Right cardiac atrium (tissue), 5 donors: ENCODE measurements at places on chromosomes 7 and 10. TPM values are rescaled to one million over a fixed set of nuclear protein-coding genes. Genes with fewer than 3 reads are reported as not detected.

The IGFBP3 gene
- total RNA-seq = 98.5 TPM

- DNase-seq = no peak
Observed at GRCh38 chr10:49164559-49165188, 23.5 kb downstream of the TMEM273 start.

The SDK1 gene
- 3.2 TPM for total RNA-seq

The UCN3 gene
- total RNA-seq = not detected

- DNase-seq = no peak
Observed at GRCh38 chr7:88200789-88201188, 19.0 kb downstream of the SRI start.

DNA sequence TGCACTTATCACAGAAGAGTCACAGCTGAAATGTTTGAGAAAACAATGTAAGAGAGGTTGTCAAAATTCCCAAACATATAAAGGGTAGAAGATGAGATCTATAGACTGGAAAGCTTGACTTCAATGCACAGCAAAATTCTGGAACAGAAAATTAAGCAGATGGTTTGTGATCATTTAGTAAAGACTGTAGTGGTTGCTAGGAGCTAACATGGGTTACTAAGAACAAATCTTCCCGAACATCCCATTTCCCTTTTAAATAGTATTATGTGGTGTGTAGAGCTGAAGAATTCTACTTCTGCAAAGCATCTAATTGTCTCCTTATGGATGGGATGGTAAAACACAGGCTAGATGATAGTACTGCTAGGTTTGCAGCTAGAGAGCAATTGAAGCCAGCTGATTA, 312.3 kb downstream of the CAMK1D start:
- no peak for DNase-seq

- DNase-seq = peak; percentile 21
Observed at GRCh38 chr7:93723424-93724124, 149.1 kb upstream of the CALCR start.

The MNX1 gene
- total RNA-seq = not detected

DNA sequence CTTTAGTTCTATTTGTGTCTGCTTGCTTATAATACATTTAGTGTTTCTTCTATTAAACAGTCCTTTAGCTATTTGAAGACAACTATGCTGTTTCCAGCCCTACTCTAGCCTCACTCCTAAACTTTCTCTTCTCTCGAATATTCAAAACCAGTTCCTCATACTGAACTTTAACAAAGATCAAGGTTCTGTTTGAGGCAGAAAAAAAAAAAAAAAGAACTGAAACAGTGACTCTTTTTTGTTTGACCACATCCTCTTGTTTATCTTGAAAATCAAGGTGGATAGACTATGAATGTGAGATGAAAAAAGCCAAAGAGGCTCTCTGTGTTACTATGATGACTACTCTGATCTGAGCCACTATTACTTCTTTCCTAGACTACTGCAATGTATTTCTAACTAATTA, 154.3 kb downstream of the ZNF365 start:
- DNase-seq = no peak

The C7orf33 gene
- total RNA-seq = not detected

The TMEM130 gene
- total RNA-seq = 0.58 TPM

DNA sequence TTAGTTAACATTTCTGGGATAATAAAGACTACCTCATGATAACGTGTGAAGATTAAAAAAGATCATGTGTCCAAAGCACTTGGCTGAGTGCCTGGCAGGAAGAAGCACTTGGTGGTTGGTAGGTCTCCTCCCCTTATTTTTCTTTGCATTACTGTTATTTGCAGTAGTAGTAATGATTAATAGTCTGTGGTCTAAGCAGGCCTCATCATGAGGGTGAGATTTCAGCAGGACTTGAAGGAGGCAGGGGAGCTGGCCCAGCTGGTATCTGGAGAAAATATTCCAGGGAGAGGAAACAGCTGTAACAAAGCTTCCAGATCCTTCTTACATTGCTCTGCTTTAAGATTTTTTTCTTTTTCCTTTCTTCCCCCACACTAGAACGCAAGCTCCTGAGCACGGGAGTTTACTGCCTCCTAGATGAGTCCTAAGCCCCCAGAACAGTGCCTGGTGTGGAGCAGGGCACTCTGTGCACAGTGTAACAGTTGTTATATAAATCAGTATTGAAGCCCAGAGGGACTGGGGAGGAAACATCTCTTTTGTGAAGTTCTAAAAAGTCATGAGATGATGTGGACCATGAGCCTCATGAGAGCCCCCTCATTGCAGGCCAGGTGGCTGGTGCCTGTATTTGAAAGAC, 31.1 kb upstream of the RHEB start:
- DNase-seq = no peak

DNA sequence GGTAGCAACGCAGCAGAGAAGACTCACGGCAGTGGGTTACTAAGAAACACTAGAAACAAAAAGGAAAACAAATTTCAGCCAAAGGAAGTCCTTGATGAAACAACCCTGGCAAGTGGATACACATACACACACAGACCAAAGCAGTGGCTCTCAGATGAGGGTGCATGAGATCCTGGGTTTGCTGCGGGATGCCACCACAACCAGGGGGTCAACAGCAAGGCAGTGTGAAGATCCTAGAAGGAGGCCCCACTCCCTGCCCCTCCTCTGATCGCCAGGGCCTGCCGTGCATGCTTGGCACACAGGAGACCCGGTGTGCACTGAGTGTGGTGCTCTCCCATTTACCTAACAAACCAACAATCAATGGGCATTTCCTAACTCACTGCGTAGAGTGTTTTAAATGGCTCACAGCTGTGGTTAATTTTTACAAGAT, 252.3 kb upstream of the KLF14 start:
- DNase-seq = no peak

GRCh38 chr7:105776068-105776790, 100.2 kb downstream of the ATXN7L1 start:
- DNase-seq = peak; percentile 81

- DNase-seq = no peak
Observed at GRCh38 chr10:54749623-54750022, 51.4 kb downstream of the PCDH15 start.

The SRRT gene
- total RNA-seq = 84.4 TPM

- DNase-seq = no peak
Observed at GRCh38 chr10:70832221-70832620, 16.5 kb downstream of the SGPL1 start.

The CAV1 gene
- 357 TPM for total RNA-seq

DNA sequence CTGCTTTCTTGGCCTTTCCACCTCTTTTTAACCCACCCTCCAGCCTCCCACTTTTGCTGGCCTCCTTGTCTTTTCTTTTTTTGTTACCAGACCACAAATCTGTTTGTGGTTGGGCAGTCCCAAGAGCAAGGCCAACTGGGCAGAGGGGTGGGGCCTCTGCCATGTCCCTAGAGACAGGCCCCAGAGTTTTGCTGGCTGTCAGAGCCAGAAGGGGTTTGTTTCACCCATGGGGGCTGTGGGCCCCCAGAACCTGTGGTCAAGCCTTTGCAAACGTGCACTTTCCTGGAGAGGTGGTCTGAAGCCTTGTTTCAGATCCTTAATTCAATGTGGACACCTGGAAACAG, 10.3 kb downstream of the ZMIZ1 start:
- no peak for DNase-seq

GRCh38 chr7:70566671-70567070, 565.3 kb upstream of the GALNT17 start:
- no peak for DNase-seq

DNA sequence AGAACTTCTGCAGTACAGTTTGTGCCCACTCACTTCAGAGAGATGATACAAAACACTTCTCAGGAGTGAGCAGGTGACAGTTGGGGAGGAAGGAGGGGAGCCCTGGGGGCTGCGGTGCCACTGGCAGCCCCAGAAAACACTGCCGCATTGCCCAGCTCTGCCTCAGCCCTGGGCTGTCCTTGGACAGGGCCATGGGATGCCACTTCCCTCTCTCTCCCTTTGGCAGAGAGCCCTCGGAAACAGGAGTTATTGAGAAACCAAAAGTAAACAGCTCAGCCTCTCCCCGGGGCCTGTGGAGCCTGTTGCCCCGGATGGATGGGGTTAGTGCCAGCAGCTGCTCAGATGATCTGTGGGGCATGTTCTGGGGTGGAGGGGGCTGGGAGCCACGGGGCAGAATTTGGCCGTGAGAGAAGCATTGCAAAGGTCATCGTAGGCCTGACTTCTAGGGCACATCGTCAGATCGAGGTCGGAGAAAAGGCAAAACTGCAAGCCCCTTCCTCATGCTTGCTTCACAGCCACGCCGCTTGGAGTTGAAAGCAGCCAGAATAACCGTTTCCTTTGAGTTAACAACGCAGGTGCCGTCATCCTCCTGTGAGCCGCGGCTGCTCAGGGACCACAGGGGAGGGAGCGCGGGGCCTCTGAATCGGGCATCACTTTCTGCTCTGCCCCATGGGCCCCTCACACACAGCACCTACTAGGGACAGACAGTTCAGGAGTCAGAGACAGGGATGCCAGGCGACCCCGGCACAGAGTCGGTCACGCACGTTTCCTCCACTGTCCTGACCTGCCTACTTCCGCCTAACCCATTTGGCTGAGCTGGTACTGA, 256.4 kb downstream of the CAMK1D start:
- DNase-seq = peak; percentile 75

DNA sequence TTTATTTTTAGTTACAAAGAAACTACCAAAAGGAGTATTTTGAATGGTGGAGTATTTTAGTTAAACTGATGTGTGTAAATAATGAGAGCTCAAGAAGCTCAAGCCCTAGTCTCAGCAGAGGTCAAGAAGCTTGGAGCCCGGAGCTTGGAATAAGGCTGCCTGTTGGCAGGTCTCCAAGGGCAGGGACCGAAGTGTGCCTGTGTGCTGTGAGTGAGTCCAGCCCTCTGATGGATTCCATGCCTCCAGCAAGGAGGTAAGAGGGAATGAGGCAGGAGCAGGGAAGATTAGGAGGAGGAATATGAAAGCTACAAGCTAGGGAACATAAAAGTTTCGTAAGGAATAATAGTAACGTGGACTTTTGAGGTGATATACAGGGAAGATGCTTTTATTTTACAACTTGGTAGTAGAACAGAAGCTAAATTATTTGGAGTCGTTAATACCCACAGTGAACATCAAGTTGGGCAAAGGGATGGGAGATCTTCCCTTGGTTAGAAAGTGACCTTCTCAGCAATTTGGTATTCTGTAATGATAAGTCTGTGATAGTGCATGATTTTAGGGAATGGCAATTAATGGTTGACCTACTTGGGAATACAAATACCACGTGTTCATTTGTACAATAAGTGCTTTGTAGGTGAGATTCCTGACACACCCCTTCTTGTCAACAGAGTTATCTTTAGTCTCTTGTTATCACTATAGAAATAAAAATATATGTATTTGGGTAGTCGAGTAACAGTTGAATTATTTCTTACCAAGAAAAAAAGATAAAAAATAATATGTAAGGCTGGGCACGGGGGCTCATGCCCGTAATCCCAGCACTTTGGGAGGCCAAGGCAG, 4.6 kb downstream of the SEC23IP start:
- DNase-seq = peak; percentile 79

The TRPV5 gene
- total RNA-seq = not detected

DNA sequence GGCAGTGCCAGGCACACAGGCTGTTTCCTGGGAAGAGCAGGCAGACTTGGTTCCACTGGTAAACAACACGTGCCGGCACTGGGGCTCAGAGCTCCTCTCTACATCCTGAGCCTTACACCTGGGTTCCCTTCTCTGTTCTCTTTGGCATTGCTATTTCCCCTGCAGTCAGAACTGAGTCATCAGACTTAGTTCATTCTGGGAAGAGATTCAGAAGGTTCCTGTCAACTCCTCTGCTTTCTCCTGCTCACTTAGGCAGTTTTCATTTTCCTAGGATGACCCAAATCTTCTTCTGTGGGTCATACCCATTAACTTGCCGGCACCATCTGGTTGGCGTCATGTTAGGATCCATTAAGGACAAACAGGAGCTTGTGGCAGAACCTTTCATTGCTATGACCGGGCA, 33.4 kb upstream of the LRRC18 start:
- no peak for DNase-seq

The AP3M1 gene
- total RNA-seq = 27.1 TPM

The SH2B2 gene
- 1.6 TPM for total RNA-seq

- no peak for DNase-seq
Observed at GRCh38 chr10:99534939-99535763, 2.4 kb downstream of the NKX2-3 start.

The CAMK1D gene
- total RNA-seq = 26.6 TPM

DNA sequence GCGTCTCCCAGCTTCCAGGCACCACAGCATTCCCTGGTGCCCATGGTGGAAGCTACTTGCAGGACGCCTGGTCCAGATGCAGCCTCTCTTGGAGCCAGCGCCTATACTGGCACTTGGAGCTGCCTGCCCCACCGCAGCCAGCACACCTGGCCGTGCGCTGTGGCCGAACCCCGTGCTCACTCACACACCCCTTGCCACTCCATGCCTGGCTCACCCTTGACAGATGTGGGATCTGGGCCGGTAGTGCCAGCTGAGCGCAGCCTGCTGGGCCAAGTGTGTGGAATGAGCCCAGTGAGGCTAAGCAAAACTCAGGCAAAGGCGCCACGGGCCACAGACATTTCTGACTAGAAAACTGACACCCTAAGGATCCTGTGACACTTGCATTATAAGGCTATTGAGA, 884.8 kb downstream of the LRMDA start:
- DNase-seq = no peak

The TUBB8 gene
- not detected for total RNA-seq

The TMEM106B gene
- 63.5 TPM for total RNA-seq

The FEZF1 gene
- total RNA-seq = not detected

DNA sequence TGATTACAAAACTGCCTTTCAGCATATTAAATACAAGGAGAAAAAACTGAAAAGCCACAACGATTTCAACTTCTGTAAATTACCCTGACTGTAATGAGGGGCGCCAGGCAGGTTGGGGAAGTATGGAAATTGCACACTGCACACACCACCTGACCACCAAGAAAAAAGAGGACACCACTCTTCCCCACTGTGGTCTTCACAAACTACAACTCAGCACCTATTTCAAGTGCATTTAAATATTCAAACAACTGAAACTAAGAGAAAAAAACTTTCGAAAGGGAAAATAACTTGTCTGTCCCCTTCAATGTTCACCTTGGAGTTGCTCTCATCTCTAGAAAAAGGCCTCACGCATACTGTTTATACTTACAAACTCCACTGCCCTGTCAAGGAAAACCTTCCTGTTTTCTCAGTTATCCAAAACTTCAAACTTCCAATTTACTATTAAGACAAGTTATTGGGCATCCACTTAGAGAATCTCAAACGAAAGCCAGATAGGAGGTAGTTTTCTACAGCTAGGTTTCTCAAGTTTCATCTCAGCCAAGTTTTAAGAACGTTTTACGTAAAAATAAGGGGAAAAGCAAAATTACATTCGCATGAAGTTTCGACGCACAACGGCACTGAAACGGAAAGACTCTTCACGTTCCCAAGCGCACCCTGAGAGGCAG, 1.4 kb downstream of the LARP4B start:
- DNase-seq = no peak

GRCh38 chr7:120582916-120583315, 275.0 kb downstream of the TSPAN12 start:
- DNase-seq = no peak
